A673 (cell line): ENCODE measurements at places on chromosomes 3 and 15.

GRCh38 chr3:117226932-117227331, 517.4 kb downstream of the TUSC7 start:
- DNase-seq: no peak

- DNase-seq: no peak
Observed at GRCh38 chr15:38745126-38745525, 180.5 kb upstream of the RASGRP1 start.

GRCh38 chr3:63940389-63940757, 28.2 kb upstream of the SCAANT1 start:
- DNase-seq: no peak

GRCh38 chr15:89783111-89783860, 7.2 kb downstream of the MESP2 start:
- no peak for DNase-seq

GRCh38 chr3:157751386-157751785, 248.2 kb upstream of the VEPH1 start:
- no peak for DNase-seq

- DNase-seq: no peak
Observed at GRCh38 chr15:55179141-55179540, 17.6 kb downstream of the RSL24D1 start.

DNA sequence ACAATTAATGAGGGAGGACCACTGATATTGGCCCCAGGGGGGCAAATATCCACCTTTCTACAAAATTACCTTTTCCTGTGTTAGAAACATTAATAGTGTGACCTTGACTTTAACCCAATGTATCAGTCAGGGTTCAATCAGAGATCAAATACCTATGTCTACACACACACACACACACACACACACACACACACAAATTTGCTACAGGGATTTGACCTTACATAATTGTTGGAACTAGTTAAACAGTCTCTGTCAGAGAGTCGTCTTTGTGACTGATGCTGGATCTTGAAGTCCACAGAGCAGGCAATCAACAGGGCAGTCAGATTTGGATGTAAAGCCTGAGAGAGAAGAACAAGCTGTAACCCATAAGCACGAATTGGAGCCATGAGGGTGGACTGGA, 32.5 kb downstream of the TM4SF4 start:
- DNase-seq: no peak

DNA sequence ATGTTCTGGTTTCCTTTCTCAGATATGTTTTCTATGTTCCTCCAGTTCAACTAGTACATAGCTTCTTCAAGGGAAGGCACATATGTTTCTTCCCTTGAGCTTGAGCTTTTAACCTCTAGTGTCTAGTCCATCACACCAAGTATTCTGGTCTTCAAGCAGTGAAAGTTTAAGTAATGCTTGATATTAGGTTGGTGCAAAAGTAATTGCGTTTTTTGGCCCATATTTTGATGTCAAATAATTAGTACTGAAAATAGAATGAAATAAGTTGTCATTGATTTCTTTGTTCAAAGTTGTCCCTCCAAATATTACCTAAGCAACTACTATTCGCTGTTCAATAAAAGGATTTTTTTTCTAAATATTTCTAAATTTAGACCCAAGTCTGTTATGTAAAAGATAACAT, 146.7 kb upstream of the TSC22D2 start:
- DNase-seq: no peak

GRCh38 chr15:93312891-93313486, 224.0 kb upstream of the RGMA start:
- no peak for DNase-seq

DNA sequence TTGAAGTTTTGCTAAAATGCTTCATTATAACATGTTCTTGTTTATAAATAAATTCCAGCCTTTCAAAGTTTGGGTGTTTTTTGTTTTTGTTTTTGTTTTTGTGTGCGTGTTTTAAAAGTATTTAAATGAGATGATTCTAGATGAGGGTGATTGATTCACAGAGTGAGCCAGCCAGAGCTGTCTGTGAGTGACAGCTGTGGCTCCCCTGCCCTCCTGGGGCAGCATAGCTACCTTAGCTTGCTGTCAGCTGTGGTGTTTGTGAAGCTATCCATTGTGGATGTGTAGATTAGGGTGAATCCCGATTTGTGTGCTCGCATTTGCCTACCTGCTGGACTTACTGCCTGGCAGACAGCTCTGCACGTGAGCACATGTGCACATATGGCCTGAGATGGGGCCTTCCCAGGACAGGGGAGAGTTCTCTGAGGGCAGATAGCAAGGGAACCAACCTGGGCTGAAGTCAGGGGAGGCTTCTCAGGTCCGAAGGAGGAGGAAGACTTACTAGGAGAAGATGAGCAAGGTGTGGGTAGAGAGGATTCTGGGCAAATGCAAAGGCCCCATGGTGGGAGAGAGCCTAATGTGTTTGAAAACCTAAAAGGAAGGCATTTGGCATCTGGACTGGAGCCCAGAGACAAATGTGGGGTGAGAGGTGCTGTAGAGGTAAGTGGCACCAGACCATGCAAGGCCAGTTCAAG, 124.2 kb downstream of the EEFSEC start:
- DNase-seq: no peak

GRCh38 chr15:69496001-69496400, 43.4 kb downstream of the RPLP1 start:
- no peak for DNase-seq

DNA sequence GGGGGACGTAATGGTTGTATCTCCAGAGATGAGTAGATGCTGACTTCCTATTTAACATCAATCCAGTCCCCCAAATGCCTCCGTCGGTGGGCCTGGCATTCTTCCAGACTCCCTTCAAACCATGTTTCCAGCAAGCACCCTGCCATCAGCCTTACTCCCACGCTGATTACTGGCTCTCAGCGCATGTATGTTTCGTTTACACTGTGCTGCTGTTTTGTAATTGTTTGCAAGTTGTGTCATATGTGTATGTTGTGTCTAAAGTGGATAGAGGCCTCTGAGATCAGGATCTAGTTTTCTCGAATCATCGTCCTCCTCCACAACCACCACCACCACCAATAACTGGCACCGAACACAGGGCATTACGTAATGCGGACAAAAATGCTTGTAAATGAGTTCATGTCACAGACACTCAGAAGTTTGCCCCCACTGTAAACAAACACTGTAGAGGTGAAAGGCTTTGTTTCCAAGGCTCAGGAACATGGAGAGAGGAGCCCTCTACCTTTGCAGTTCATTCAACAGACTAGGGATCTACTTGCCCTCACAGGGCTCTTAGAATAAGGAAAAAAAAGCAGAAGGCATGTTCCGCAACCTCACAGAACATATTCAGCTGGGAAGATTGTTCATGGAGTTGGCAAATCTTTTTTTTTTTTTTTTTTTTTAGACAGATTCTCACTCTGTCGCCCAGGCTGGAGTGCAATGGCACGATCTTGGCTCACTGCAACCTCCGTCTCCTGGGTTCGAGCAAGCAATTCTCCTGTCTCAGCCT, 46.1 kb upstream of the SEMA4B start:
- peak; percentile 35 for DNase-seq

- DNase-seq: no peak
Observed at GRCh38 chr3:184168363-184169120, 6.1 kb upstream of the AP2M1 start.

GRCh38 chr15:64858021-64858575, 16.4 kb downstream of the PLEKHO2 start:
- DNase-seq: no peak

DNA sequence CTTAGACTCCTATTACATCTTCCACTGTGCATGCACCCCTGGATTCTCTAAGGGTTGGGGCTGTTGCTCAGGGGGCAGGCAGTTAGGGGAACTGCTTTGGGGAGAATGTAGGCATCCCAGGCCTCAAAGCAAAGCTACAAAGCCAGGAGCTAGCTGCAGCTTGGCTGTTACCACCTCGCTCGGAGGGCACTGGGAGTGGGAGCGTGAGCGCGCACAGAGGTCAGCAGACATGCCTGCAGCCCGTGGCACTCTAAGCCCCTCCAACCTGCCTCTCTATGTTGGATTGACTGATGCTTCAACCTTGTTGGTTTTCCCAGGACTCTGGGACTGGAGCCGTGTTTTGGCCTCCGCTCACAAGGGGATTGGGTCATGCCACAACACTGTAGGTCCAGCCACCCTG, 69.8 kb downstream of the CPN2 start:
- no peak for DNase-seq

DNA sequence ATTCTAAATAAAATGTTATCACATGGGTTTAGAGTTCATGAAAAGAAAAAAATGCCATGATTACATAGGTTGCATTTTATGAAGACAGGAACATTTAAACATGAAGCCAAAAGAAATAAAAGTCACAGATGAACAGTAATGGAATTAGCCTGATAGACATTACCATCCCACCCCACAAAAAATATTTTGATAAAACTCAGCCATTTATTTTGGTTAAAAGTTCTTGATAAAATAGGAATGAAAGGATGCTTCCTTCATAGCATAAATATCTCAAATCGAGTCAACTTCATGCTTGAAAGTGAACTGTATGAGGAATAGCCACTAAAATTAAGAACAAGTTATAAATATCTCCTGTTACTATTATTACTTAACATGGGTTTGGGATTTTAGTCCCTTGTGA, 101.9 kb upstream of the TMC3 start:
- no peak for DNase-seq
